ENCODE measurements at places on chromosomes 2 and 18.

DNA sequence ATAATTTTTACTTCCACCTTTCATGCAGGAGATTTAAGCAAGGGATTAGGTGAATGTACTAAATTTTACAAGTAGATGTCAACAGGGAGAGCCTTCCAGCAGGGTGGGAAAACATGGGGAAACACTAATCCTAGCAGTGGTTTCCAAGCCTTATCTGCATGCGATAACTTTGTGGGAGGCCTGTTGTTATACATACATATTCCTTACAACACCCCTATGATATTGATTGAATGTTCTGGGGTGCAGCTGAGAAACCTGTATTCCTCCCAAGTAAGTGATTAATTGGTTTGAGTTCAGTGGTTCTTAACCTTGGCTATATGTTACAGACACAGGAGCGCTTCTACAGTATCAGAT, 65.9 kb downstream of the COL4A4 start:
- DNase-seq = no peak

GRCh38 chr2:11984316-11985158, 238.1 kb downstream of the LPIN1 start:
- no peak for DNase-seq

GRCh38 chr2:100673691-100674485, 111.1 kb downstream of the PDCL3 start:
- no peak for DNase-seq

GRCh38 chr2:14635391-14635871, 2.9 kb downstream of the LRATD1 start:
- DNase-seq = no peak

DNA sequence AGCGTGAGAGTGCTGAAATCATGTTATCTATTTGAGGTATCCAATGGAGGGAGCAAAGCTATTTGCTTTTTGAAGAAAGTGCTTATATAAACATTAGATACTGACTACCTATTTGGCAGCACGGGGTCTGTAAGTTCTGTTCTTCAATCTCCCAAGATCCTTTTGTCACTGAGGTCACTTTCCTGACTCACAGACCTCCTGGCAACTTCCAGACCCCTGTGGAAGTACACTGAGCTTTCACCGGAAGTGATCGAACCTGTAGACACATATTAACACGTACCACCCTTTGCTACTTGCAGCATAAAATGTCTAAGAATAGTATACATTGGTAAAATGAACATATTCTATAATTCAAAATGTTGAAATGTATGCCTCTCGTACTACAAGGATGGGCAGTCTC, 452.6 kb upstream of the ST6GAL2 start:
- no peak for DNase-seq

DNA sequence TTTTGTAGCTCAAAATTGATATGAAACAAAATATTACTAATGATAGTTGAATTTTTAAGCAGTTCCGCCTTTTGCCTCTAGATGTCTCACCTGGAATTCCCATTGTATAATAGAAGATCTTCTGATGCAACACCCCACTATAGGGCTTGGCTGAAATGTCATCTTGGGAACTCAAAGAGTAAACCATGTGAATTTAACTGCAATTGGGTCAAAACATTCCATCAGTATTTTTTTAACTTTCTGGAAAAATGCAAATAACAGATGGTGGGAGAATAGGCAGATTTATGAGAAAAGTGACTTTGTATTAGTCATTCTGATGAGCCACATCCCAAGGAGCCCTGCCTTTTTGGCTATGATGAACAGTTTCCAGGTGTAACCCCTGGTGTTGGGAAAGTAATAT, 489.9 kb downstream of the NYAP2 start:
- no peak for DNase-seq

Measured in activated naive CD4-positive, alpha-beta T cell treated with anti-CD3 and anti-CD28 coated beads for 36 hours (primary cell).